ENCODE measurements at places on chromosomes 13 and 19. TPM values are rescaled to one million over a fixed set of nuclear protein-coding genes. Genes with fewer than 3 reads are reported as not detected.

The C19orf73 gene
- 2.2 TPM for total RNA-seq

The ZFR2 gene
- total RNA-seq: 0.34 TPM

The CRX gene
- total RNA-seq: not detected

The RDH8 gene
- total RNA-seq: not detected

The PODNL1 gene
- total RNA-seq: 0.71 TPM

The SHISA2 gene
- total RNA-seq: not detected

GRCh38 chr13:67147342-67148133 lies 82.6 kb downstream of the PCDH9 start:
- no peak overlapping the region for H3K4me3 ChIP-seq
- H3K27ac ChIP-seq: no peak overlapping the region
- H3K27me3 ChIP-seq: no peaks in the 10 kb centered on the region
- H3K4me1 ChIP-seq: no peaks in the 10 kb centered on the region
- no peak for DNase-seq
- no peaks in the 10 kb centered on the region for H3K36me3 ChIP-seq

GRCh38 chr13:24203811-24204210 lies 43.3 kb downstream of the SPATA13 start:
- H3K27me3 ChIP-seq: no peaks in the 10 kb centered on the region
- no peaks in the 10 kb centered on the region for H3K36me3 ChIP-seq
- DNase-seq: no peak
- peaks cover 15% of the 10 kb centered on the region for H3K4me1 ChIP-seq
- no peak overlapping the region for H3K27ac ChIP-seq

DNA sequence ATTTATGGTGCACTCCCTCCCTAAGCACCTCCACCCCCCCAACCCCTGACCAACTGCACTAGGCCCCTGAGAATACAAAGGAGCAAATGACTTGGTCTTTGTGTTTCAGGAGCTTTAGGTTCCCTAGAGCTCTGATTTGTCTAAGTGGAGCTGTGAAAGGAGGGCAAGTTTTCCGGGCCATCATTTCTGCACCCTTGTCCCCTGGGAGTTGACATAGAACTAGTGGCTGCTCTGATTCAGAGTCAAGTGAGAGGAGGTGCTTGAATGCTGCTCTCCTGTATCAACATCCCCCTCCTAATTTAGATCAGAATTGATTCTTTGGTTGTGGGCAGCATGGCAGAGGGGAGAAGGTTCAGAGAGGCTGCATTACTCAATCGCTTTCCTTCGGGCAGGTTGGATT lies 391.6 kb downstream of the KCNRG start:
- no peak overlapping the region for H3K4me3 ChIP-seq
- H3K36me3 ChIP-seq: no peaks in the 10 kb centered on the region
- no peak overlapping the region for H3K27ac ChIP-seq
- peaks cover 16% of the 10 kb centered on the region for H3K4me1 ChIP-seq
- DNase-seq: no peak

DNA sequence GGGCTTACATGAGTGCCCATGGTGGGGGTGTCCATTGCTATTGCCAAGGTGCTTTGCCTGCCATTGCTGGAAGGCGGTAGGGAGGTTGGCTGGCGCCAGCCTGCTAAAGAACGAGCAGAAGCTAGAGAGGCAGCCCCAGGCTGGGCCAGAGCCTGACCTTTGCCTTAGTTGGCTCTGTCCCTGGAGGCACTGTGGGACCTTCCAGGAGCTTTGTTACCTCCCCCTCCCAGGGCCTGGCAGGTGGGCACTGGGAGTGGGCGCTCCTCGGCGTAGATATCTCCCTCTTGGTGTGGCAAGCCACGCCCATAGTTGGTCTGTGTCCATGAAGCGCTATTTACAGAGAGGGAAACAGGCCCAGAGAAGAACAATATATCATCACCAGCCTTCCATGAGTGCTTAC lies 2.3 kb upstream of the SLC25A42 start:
- peaks cover 32% of the 10 kb centered on the region for H3K4me1 ChIP-seq
- DNase-seq: no peak
- H3K27me3 ChIP-seq: no peaks in the 10 kb centered on the region
- H3K4me3 ChIP-seq: no peak overlapping the region

DNA sequence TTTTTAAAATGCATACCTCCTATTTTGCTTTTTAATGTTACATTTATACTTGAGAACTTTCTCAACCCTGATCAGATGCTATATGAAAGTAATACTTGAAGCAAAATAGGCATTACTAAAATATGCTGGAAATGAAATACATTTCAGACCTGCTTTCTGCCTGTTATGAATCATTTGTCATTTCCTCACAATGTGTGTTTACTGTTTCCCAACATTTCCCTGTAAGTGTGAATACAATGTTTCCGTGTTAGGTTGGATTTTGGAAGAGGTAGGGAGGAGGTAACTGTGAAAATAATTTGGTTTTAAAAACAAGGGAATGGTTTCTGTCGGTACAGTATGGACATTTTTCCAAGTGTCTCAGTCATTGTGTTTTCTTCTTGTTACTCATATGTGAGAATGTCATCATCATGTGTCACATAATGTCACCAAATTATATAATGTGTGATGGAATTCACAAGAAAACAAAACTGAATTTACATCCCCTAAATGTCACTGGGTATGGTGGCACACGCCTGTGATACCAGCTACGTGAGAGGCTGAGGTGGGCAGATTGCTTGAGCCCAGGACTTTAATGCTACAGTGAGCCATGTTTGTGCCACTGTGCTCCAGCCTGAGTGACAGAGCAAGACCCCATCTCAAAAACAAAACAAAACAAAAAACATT lies 43.0 kb downstream of the ZAR1L start:
- H3K4me1 ChIP-seq: no peaks in the 10 kb centered on the region
- no peaks in the 10 kb centered on the region for H3K36me3 ChIP-seq
- H3K4me3 ChIP-seq: no peak overlapping the region
- no peak overlapping the region for H3K27ac ChIP-seq
- H3K27me3 ChIP-seq: no peaks in the 10 kb centered on the region

DNA sequence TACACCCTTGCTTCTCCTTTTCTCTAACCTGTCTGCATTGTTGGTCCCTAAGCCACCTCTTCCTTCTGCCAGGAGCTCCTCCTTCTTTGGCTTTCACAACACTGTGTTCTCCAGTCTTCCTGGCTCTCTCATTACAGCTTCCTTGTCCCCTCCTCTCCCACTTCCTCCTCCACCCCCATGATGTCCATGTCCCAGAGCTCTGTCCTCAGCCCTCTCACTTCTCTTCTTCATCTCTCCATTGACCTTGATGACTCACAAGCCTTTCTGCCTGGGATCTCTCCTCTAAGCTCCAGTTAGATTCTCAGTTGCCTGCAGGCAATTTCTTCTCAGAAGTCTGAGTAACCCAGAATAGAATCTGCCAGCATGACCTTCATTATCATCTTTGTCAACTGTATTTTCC lies 100.3 kb upstream of the WASF3 start:
- H3K36me3 ChIP-seq: no peaks in the 10 kb centered on the region
- no peak for DNase-seq
- H3K27me3 ChIP-seq: peaks cover 22% of the 10 kb centered on the region
- H3K4me3 ChIP-seq: no peak overlapping the region

DNA sequence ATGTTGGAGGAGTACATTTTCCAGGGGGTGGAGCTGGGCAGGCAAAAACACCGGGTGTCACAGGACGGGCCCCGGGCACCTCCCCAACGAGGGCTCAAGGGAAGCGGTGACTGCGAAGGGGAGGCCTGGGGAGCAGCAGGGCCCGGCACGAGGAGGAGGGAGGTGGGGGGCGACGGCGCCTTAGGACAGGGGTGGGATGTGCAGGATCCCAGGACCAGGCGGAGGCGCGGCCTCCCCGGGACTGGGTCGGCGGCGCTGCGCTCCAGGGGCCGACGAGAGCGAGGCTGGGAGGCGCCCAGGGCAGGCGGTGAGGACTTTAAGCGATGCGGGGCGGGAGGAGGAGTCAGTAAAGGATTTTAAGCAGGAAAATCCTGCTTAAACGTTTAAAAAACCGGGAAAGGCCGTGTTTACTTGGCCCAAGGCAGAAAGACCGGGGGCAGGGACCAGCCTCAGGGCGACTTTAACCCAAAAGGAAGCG lies 427 bp downstream of the ZNF160 start:
- H3K27ac ChIP-seq: peak overlapping the region; percentile 80
- H3K4me1 ChIP-seq: peaks cover 5% of the 10 kb centered on the region
- H3K36me3 ChIP-seq: peaks cover 2% of the 10 kb centered on the region
- peak overlapping the region; percentile 88 for H3K4me3 ChIP-seq
- H3K27me3 ChIP-seq: no peaks in the 10 kb centered on the region

All from HCT116 (cell line).